CD4-positive, alpha-beta T cell treated with Interleukin-10 for 1 hour (primary cell): ENCODE measurements at places on chromosomes 4 and X.

DNA sequence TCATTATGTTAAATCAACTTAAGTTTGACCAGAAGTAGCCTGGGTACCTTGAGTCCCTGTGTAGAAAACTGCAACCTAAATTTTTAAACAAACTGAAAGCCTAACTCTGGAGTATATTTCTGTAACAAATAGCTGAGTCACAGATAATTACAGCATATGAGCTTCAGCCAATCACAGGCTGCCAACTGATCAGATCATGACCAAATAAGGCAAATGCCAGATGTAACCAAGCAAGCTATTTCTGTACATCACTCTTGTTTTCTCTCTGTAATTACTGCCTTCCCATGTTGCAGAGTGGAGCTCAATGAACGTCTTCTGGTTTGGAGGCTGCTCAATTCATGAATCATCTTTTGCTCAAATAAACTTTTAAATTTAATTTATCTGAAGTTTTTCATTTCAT lies 980.9 kb upstream of the DIAPH2 start:
- no peak for DNase-seq

GRCh38 chr4:123415977-123416376 lies 19.4 kb downstream of the SPRY1 start:
- DNase-seq = peak; percentile 24

- no peak for DNase-seq
These were observed 172.9 kb downstream of the AFAP1 start for GRCh38 chr4:7766661-7767345.

- DNase-seq = no peak
These were observed 107.0 kb downstream of the ABLIM2 start for GRCh38 chr4:8051644-8052043.

- DNase-seq = no peak
These were observed 741 bp downstream of the SPATA18 start for GRCh38 chr4:52051615-52052474.

DNA sequence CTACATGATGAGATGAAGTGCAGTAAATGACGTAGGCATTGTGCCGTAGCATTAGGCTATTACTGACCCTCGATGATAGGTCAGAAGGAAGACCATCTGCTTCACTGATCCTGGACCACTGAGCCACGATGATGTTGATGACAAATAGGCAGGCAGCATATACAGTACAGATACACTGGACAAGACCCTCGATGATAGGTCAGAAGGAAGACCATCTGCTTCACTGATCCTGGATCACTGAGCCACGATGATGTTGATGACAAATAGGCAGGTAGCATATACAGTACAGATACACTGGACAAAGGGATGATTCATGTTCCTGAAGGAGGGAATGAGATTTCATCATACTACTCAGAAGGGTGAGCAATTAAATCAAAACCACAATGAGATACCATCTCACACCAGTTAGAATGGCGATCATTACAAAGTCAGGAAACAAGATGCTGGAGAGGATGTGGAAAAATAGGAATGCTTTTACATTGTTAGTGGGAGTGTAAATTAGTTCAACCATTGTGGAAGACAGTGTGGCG lies 50.9 kb downstream of the BEND4 start:
- DNase-seq = no peak

- DNase-seq = no peak
These were observed 2.0 kb downstream of the MSX1 start for GRCh38 chr4:4861390-4862018.

DNA sequence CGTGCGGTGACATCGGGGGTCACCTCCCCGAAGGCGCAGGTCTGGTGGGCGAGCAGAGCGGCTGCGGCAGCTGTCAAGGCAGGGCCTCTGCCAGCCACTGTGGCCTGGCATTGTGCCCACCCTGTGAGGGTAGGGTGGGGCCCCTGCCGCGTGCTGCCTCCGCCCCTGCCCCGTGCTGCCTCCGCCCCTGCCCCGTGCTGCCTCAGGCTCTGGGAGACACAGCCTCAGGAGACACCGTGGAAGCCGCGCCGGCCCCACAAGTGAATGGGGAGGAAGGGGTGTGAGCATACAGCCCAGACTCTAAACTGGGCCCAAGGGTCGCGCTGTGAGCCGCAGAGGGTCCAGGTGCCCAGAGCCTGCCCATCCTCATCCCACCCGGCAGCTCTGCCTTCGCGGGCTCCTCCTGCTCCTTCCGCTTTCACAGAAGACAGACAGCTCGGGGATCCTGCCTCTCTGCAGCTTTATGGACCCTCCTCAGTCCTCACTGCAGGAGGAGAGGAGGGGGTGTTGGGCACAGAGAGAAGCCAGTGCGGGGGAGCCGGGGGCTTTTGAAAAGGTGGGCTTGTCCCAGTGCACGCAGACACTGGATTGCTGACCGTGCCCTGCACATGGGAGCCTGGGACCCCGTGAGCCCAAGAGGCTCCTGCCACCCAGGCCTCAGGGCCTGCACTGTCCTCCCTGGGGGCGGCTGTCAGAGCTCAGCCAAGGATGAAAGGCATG lies 27.4 kb downstream of the PCGF3 start:
- no peak for DNase-seq

DNA sequence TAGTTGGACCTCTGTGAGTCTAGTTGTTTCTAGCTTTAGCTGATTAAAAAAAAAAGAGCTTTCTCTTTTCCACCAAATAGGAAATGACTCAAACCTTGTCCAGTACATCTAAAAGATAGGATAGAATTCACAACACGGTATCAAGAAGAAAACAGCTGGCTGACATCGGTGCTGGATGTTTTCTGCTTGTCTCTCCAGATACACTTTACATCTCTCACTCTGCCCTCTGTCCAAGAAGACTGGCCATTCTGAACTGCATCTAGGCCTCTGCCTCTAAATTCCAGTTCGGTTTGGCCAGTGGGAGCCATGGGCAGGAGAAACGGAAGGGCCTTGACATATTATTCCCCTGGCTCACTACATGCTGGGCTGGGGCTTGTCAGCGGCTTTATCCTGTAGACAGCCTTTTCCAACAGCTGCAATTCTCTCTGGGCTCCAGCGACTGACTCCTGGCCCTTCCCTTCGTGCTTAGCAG lies 57.3 kb upstream of the SHISA3 start:
- DNase-seq = no peak

DNA sequence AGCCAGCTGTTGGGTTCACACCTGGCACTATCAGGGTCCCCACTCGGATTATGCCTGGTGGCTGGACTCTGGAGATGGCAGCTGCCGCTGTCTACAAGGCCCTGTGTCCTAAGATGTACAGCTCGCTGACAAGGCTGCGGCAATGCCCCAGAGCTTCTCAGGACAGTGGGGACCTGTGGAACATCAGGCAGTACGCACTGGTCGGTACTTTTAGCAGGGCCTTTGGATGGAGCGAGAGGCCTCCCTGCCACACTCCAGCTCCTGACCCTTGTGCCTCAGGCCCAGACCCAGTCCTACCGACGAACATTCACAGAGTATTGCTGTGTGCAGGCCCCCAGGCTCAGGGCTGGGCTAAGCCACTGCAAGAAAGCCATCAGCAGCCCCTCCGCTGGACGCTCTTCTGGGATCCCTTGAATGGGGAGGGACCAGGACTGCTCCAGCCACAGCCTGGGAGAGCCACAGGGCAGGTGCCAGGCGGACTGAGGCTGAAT lies 45.7 kb upstream of the HMX1 start:
- no peak for DNase-seq

DNA sequence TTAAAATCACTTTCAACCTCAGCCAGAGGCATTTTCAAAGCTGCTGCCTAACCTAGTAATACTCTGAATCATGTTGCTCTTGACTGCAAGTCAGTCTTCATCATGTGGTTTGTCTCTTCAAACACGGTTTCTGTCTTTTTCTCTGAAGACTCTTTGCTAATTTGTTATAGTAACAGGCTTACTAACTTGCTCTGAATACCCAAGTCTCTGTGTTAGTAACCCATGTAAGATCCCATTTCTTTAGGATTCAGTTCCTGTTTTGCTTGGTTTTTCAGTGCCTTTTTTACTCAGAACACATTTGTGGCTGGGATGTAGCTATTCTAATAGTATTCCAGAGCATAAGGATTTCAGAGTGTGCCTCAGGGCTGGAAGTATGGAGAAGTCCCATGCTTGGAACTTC lies 1450.6 kb upstream of the IGFBP7 start:
- no peak for DNase-seq

DNA sequence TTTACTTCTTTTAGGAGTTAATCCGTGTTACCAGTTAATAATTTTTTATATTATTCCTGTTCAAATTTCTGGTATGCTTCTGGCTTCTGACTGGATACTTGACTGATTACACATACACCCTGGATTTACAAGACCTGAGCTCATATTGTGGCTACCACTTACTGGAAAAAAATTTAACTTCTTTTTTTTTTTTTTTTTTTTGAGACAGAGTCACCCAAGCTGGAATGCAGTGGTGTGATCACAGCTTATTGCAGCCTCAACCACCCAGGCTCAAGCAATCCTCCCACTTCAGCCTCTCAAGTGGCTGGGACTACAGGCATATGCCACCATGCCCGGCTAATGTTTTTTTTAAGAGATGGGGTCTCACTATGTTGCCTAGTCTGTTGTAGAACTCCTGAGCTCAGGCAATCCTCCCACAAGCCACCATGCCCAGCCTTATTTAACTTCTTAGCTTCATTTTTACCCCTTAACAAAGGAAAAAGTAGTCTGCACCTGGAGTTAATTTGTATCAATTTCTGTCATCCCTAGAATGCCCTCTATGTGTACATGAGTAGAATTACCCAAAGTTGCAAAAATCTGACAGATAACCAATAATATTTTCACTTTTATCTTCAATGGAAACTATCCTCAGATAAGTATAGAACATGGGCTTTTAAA lies 50.3 kb downstream of the TMEM165 start:
- DNase-seq = no peak

DNA sequence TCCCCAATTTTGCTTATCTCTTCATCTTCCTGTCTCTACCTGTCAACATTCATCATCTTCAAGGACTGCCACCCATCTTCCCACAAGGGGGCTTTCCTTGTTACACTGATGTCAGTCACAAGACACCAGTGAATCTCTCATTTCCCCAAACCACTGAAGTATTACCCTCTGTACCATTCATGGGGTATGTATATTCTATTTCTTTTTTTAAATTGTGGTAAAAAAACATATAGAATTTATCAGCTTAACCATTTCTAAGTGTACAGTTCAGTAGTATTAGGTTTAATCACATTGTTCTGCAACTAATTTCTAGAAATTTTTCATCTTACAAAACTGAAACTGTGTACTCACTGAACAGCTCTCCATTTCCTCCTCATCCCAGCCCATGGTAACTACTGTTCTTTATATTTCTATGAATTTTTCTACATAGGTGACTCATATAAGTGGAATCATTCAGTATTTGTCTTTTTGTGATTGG lies 98.6 kb downstream of the LARP7 start:
- no peak for DNase-seq

GRCh38 chr4:90189178-90189577 lies 62.0 kb downstream of the CCSER1 start:
- no peak for DNase-seq

GRCh38 chr4:166518315-166518714 lies 645.3 kb downstream of the TLL1 start:
- no peak for DNase-seq

- no peak for DNase-seq
These were observed 58.2 kb downstream of the RAB40AL start for GRCh38 chrX:102995316-102995715.

GRCh38 chrX:150984169-150984824 lies 1.2 kb downstream of the HMGB3 start:
- DNase-seq = no peak
